ENCODE measurements at places on chromosomes 16 and 17.

GRCh38 chr17:79258843-79259242, 184.2 kb downstream of the ENGASE start:
- DNase-seq = no peak

DNA sequence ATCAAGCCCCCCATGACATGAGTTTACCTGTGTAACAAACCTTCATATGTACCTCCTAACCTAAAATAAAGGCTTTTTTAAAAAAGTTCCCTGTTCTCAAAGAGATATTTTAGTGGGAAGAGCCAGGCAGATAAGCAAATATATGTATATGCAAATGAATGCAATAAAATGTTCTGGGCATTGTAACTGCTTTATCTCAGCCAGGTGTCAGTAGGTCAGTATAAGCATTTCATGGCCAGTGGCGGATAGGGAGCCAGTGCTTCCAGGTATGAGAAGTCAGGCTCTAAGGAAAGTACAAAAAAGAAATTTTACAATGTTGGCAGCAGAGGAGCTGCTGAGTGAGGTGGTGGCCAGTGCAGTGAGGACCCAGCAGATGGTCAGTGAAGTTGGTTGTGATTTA, 53.9 kb downstream of the TNRC6C start:
- DNase-seq = no peak

DNA sequence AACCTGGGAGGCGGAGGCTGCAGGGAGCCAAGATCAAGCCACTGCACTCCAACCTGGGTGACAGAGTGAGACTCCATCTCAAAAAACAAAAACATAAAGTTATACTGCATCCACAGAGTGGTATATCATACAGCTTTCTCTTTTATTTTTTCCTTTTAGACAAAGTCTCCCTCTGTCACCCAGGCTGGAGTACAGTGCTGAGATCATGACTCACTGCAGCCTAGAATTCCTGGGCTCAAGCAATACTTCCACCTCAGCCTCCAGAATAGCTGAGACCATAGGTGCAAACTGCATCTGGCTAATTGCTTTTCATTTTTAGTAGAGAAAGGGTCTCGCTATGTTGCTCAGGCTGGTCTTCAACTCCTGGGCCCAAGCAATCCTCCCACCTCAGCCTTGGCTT, 10.0 kb upstream of the COPRS start:
- DNase-seq = no peak

DNA sequence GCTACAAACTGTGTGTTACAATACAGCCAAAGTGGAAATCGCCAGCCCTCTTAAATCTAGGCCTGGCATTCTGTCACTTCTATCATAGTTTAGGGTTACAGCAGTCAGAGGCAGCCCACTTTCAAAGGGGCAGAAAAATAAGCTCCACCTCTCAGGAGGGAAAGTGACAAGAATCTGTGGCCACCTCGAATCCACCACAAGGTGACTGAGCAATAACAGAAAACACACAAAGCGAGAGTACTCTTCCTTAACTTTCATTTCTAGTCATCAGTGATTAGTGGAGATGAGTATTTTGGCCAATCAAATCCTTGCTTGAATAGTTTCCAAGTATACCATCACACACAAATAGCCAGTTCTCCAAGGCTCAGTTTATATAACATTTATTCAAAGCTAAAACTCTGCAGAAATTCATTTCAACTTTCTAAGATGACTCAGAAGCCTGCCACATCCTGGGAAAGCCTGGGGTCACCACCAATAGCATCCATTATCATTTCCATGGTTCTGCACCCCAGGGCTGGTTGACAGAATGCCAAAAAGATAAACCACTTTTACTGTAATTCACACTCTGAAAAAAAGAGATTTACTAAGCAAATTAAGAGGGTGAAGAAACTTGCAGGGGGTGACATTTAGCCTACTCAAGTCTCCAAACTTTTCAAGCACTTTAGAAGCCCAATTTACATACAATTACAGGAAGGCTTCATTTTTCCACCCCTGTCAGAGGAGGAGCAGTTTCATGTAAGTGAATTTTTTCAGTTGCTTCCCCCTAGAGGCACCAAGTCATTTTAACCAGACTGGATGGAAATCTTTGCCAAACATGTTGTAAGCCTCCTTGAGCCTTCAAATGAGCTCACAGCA, 66.8 kb downstream of the SALL1 start:
- DNase-seq = no peak

- DNase-seq = no peak
Observed at GRCh38 chr17:2779545-2779944, 16.7 kb upstream of the RAP1GAP2 start.

DNA sequence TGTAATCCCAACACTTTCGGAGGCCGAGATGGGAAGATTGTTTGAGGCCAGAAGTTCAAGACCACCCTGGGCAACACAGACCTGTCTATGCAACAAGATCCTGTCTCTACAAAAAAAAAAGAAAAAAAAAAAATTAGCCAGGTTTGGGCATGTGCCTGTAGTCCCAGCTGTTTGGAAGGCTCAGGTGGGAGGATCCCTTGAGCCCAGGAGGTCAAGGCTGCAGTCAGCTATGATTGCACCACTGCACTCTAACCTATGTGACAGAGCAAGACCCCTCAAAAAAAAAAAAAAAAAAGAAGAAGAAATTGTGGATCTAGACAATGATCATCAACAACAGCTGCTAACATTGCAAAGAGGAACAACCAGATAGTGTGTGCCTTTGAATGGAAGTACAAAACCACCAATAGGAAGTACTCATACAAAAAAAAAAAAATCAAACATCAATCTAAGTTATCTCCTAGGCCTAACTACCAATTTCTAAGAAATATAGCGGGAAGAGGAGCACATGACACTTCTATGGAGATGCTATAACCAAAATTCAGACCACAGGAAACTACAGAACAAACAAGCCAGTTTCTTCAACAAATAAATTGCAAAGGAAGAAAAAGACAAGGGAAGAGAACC, 258.7 kb downstream of the MRTFB start:
- DNase-seq = no peak

GRCh38 chr17:9132944-9133610, 111.8 kb downstream of the NTN1 start:
- no peak for DNase-seq

DNA sequence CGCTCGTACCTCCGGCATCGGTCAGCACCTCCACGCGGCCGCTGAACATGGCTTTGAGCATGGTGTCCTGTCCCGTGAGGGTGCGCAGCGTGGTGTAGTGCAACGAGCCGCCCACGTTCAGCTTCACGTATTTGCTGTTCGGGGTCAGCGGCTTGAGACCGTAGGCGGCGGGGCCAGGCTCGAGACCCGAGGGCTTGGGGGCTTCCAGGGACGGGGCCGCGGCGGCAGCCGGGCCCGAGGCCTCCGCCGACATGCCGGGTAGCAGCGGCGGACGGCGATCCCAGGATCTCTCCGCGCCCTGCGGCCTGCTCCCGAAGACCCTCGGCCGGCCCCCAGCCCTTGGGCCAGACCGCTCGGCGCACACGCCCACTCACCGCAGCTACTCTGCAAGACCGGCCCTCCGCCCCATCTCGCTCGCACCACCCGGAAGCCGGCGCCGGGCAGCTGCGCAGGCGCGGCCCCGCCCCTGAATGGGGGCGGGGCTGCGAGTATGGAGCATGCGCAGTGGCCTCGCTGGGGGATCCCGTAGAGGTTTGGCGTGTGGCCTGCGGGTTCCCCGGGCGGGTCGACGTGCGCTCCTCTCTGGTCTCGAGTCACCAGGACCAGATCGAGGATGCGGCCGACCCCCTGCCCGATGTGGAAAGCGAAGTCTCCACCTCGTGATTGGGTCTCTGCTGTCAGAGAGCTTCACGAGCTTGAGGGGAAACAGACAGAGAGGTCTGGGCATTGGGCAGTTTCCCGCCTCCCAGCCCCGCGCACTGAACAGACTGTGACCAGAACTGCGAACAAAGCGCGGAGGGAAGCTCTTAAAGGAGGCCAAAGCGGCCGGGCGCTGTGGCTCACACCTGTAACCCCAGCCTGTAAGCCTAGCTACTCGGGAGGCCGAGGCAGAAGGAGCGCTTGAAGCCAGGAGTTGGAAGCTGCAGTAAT, at the start of gene KCTD13:
KCTD13 (minus strand) TSS at position 446 of the 930 bp plus-strand sequence; CDS start at position 253, 193 bp downstream.
- DNase-seq = peak; percentile 98

- peak; percentile 82 for DNase-seq
Observed at GRCh38 chr16:23694644-23695373, 16.1 kb downstream of the PLK1 start.

GRCh38 chr17:73336408-73337329, 24.9 kb upstream of the CDC42EP4 start:
- DNase-seq = no peak

All from ecto neural progenitor cell (in vitro differentiated cells).